Left forelimb (tissue), 1 donor: ENCODE measurements at places on chromosomes 2 and 18.

DNA sequence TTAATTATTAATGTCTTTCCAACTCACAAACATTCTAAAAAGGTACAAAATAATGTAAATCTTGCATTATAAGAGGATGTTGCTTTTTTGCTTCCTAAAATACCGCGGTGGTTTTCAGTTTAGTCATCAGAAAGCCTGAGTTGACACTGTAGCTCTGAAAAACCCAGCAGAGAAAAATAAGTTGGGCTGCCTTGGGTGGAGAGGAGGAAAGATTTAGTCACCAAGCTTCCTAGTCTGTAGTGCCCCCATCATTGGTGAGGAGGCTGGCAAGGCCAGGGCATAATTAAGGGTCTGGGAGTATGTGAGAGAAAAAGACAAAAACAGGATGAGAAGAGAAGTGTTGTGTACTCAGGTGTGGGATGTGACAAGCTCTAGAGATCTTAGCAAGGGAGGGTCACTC is 5.7 kb downstream of the PTPRM start:
- DNase-seq: no peak

DNA sequence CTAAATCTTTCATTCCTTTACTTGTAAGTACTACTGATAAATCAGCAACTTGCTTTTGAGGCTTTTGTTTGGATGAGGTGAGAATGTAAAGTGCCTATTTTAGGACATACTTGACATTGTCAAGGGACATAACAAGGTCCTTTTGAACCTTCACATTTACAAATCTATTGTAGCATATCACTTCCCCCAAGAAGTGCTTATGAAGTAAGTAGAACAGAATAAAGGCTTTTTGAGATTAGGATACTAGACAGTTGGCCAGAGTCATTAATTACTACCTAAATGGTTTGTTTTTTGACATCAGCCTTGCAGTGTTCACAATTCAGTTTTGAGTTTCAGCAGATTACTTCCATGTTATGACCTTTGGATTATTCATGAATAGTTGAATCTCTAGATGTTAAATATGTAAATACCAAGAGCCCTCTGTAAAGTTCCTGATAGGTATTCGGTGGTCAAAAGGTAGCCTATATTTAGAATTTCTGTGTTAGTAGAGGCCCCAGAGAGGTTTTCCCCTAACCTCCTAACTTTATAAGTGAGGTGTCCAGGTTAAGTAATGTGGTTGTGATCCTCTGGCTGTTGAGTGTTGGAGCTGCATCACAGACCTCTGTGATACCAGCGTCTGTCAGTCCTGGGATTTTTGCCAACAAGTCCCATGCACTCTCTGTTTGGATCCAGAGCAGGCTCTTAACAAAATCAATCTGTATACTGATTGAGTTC is 67.2 kb downstream of the LCLAT1 start:
- DNase-seq: no peak

DNA sequence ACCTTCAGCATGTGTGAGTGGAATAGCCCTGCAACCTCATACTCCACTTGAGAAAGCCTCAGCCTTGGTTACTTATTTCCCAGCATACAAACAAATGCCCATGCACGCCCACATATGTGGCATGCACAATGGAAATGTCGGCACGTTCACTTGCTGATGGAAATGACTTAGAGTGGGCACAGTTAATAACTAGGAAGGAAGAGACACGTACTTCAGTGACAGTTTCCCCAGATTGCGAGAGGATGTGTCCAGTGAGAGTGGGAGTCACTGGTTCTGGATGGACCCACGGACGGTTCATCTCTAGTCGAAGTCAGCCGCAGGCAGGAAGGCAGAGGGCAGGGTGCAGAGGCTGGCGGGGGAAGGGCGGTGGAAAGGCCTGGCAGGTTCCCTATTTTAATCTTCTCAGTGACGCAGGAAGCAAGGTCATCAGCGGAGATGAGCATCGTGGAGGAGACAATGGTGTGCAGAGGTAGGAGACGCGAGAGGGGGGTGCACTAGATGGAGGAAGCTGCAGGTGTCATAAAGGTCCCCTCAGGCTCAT is 350.7 kb upstream of the MYT1L start:
- no peak for DNase-seq

GRCh38 chr2:145622285-145622684 is 1102.4 kb upstream of the ZEB2 start:
- no peak for DNase-seq

GRCh38 chr18:36589857-36590543 is 238.8 kb downstream of the TPGS2 start:
- no peak for DNase-seq

- no peak for DNase-seq
Observed at GRCh38 chr2:130921164-130921476, 84.4 kb downstream of the ARHGEF4 start.

DNA sequence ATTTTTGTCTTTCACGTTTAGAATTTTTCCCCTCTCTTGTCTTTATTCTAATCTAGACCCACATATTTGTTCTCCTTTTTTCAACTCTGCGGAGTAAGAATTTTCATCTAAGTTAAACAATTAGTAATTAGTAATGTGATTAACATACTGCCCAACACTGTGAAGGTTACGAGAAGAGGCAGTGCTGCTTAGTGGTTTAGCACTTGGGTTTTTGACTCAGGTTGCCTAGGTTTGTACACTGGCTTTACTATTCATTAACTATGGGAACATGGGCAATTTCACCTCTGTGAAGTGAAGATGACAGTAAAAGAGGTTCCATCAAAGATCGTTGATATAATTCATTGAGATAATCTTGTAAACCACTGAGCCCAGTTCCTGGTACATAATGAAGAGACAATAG is 82.2 kb upstream of the PNPT1 start:
- DNase-seq: no peak

- DNase-seq: no peak
Observed at GRCh38 chr2:99956232-99957030, 186.0 kb downstream of the AFF3 start.
